ENCODE measurements at places on chromosomes 6 and 20. TPM values are rescaled to one million over a fixed set of nuclear protein-coding genes. Genes with fewer than 3 reads are reported as not detected.

DNA sequence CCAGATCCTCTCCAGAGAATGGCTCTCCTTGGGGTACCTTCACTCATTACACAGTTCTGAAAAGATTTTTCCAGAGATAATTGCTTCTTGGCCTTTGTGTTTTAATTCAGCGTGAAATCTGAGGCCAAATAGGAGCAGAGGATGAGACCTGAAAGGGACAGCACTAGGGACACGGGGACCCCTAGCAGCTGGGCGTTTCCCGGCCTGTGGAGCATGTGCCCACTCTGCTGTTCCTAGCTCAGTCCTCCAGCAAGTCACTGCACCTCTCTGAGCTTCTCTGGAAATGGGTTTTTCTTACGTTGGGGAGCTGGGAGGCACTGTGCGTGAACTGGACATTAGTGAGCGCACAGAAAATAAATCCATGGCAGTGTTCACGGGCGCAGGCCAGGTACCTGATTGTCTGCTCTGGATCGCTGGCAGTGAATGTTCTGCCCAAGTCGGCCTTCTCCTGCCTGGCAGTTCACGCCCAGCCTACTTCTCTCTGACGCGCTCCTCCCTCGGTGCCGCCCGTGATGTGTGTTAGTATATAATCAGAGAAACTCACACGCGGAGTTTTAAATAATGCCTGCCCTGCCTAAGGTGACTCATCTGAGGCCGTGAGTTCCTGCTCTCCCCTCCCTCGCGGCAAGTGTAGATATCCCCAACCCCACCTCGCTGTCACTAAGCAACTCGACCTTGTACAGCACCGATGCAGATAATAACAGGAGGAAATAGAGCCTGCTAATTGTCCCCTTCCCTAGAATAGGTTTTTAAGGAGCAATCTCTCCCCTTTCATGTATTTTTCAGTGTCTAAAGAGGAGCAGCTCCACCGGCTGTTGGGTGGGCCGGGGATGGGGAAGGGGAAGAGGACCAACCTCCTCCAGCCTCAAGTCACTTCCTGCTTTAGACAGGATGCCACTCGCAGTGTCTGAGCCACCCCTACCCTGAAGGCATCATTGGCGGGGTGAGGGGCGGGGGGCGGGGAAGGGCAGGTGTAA lies 2.7 kb upstream of the TUBB2A start:
- peak overlapping the region; percentile 49 for H3K27ac ChIP-seq
- no peak overlapping the region for H3K4me3 ChIP-seq
- H3K27me3 ChIP-seq = peaks cover 13% of the 10 kb centered on the region
- peaks cover 35% of the 10 kb centered on the region for H3K4me1 ChIP-seq
- no peaks in the 10 kb centered on the region for H3K36me3 ChIP-seq

- no peaks in the 10 kb centered on the region for H3K36me3 ChIP-seq
- H3K27ac ChIP-seq = no peak overlapping the region
- H3K4me3 ChIP-seq = peak overlapping the region; percentile 12
- H3K27me3 ChIP-seq = no peaks in the 10 kb centered on the region
- H3K4me1 ChIP-seq = peaks cover 40% of the 10 kb centered on the region
- DNase-seq = no peak
These were observed 129.4 kb downstream of the BCAS1 start for GRCh38 chr20:53940907-53941545.

GRCh38 chr6:1908784-1909183 lies 299.1 kb downstream of the FOXC1 start:
- H3K36me3 ChIP-seq = peaks cover 12% of the 10 kb centered on the region
- no peak overlapping the region for H3K27ac ChIP-seq
- no peak overlapping the region for H3K4me3 ChIP-seq
- no peaks in the 10 kb centered on the region for H3K4me1 ChIP-seq

C20orf204 gene
- 2.1 TPM for total RNA-seq

BEND3 gene
- total RNA-seq = 9.3 TPM

TMEM151B gene
- not detected for total RNA-seq

Data from activated naive CD8-positive, alpha-beta T cell treated with anti-CD3 and anti-CD28 coated beads for 36 hours (primary cell).